ENCODE measurements at places on chromosomes 1 and 21.

DNA sequence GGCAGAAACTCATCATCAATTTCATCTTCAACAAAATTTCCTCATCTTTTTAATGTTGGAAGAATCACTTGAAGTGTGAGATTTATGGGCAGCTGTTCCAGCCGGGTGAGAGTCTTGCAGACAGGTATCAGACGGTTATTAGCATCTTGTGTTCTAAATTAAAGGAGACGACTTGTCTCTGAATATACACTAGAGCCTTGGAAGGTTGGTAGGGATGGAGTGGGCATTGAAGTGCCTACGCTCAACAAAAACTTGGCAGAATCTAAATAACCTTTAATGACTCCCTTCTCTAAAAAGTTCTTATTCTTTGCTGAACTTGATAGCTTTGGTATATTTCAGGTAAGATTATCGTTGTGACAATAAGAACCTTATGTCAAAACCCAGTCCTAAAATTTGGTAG, 111.5 kb upstream of the MAGI3 start:
- no peak for DNase-seq

GRCh38 chr1:46310321-46310720, 6.8 kb downstream of the UQCRH start:
- no peak for DNase-seq

DNA sequence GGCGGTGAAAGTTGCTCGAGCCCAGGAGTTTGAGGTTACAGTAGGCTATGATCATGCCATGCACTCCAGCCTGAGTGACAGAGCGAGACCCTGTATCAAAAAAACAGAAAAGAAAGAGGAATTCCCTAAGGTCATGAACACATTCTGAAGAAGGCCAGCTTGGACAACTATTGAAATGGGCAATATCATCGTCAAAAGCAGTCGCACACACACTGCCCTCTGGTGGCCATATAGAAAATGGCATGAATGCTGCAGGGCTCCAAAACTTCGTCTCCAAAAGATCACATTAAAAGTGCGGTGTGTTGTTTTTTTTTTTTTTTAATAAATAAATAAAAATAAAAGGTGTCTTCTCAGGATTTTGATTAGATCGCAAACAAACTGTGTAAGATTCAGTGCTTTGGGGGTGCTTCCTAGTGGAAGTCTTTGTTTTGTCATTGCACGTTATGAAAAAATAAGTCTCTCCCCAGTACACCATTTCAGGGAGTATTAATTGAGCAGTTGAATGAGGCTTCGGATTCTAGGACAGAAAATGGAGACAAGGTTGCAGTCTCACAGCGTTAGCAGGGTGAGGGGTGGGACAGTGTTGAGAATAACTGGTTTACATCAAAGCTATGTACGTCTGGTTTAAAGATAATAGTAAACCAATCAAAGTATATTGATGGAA, 87.5 kb upstream of the FMN2 start:
- no peak for DNase-seq

DNA sequence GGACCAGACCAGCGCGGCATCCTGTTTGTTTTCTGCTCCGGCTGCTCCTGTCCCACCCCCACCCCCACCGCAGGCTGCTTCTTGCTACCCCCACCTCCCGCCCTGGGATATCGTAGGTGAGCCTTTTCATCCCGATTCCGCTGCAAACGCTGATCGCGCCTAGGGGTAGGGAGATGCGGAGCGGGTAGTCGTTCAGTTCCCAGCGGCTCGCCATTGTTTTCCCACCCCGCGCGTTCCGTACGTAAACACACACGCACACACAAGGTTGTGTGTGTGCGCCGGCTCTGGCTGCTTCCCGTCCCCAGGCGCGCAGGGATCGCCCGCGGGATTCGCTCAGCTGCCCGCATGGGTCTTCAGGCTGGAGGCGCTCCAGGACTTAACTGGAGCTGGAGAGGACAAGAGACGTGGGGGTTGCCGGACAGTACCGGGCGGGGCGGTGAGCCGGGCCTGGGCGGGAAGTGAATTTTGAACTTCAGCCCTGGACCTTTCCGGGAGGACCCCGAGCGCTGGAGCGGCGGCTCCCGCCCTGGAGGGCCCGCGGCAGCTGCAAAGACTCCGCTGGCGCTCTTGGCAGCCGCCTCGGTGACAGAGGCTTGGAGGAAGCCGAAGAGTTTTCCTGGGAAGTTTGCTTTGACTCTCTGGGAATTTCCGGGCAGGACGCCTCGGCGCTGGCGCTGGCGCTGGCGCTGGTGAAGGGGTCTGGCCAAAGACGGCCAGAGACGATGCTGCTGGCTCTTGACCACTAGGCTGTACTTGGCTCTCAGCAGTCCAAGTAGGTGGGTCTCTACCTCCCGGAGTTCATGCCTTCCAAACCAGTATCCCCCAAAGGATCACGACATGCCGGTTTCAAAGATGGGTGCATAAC, 1.6 kb downstream of the SOX13 start:
- no peak for DNase-seq

DNA sequence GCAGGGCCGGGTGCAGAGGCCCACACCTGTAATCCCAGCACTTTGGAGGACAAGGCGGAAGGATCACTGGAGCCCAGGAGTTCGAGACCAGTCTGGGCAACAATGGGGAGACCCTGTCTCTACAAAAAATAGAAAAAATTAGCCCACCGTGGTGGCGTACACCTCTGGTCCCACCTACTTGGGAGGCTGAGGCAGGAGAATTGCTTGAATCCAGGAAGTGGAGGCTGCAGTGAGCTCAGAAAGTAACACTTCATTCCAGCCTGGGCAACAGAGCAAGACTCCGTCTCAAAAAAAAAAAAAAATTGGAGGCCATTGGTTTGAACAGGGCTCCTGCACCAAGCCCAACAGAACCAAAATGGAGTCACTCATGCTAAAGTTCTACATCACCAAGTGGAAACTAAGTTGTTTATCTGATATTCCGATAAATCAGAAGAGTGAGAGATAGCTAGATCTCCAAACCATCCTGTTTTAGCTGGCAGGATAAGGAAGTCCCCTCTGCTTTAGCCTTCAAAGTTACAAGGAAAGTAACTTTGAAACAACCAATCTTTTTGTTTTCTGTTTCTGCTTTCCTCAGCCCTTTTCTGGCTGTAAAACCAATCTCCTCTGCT, 766 bp upstream of the LSM10 start:
- no peak for DNase-seq

- DNase-seq: no peak
These were observed 80.5 kb downstream of the MIS18A start for GRCh38 chr21:32198384-32198783.

DNA sequence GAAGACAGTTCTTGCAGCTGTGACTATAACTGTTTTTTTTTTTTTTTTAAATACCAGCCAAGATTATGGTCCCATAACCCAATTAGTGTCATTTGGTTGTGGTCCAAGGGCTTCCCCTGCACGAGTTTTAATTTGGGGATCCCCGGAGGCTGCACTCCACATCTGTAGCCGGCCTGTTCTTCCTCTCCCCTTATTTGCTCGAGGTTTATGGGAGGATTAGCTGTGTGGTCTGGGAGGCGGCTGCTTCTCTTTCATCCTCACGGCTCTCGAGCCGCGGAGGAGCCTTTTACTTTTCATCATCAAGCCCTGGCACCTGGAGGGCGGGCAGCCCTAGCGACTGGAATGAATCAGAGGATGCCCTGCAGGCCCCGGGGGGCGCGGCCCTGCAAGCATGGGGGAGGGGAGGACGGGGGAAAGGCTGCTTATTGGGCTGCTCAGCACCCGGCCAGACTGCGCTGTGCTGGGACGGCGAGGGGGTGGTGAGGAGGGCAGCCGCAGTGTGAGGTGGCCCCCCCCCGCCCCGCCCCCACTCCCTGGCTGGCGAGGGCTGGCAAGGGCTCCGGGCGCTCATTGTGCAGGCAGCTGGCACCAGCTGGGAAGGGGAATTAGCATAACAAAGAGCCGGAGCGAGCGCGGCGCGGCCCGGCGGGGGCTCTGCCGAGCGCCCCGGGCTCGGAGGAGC, 18.5 kb downstream of the SERTAD4 start:
- DNase-seq: no peak

DNA sequence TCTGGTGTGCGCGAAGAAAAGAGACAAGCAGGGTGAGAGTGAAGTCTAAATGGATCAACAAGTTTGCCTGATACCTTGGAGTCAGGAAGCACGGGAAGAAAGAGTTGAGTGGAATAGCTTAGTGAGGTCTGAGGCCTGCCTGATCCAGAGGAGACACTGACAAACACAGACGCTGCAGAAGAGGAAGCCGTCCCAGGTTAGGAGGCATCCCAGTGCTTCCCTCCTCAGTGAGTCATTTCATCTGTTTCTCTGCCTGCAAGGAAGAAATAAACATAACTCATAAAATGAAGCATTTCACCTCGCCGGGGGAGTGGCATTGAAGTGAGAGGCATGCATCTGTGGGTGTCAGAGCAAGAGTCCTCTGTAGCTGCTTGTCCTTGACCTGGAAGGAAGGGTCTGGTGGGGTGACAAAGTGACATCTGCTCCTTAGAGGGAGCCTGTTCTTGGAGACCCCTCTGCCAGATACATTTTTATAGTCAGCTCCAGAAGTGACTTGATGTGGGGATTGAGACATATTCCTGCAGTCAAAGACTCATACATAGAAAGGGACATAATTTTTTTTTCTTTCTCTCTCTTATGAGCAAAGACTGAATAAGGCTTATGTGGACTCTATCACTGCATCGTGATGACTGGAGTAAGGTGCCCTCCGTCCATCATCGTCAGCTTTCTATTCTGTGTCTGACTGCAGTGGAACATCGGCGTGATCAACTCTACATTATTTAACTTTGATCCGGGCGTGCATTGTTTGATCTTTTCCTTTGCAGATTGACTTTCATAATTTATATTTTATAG, 256.7 kb downstream of the KIF26B start:
- DNase-seq: no peak

- DNase-seq: no peak
These were observed 1404.4 kb upstream of the PRMT6 start for GRCh38 chr1:105652109-105652508.

GRCh38 chr1:18653367-18653766, 22.7 kb downstream of the PAX7 start:
- DNase-seq: no peak

DNA sequence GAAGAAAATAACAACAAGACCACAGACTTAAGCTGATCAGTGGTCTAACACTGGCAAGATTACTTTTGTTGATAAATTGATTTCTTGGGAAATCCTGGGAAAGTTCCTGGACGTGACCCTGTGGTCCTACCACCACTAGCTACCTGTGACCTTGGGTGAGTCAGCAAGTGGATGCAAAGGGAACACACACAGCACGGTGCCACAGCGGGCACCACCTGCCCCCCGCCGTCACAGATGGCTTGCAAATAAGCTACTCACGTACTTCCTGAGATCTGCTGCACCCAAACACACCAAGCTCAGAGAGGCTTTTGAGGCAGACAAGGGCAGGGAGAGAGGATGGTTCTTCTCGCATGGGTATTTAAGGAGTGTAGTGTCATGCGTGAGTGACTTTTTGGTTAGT, 12.7 kb downstream of the CFAP298 start:
- no peak for DNase-seq

DNA sequence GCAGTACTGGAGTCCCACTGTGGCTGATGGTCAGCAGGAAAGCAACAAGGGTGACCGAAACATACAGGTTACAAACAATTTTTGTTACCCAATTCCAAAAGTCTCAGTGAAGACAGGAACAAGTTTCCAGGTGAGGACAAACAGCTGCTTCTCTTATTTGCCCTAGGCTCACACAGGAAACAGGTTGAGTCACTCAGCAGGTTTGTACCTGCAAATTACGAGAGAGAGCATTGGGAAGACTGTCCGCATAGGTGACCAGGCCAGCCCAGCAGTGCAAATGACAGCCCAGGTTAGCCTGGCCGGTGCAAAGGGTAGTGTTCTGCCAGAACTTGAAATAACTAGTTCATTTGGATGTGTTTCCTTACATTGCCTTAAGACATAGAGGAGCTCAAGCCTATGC, 40.0 kb upstream of the DSCAM start:
- no peak for DNase-seq

Measured in stimulated activated CD8-positive, alpha-beta memory T cell treated with anti-CD3 and anti-CD28 coated beads, Interleukin-4, amount 100 ng/mL, for 1 hour (primary cell).